ENCODE measurements at places on chromosomes 11 and 22.

DNA sequence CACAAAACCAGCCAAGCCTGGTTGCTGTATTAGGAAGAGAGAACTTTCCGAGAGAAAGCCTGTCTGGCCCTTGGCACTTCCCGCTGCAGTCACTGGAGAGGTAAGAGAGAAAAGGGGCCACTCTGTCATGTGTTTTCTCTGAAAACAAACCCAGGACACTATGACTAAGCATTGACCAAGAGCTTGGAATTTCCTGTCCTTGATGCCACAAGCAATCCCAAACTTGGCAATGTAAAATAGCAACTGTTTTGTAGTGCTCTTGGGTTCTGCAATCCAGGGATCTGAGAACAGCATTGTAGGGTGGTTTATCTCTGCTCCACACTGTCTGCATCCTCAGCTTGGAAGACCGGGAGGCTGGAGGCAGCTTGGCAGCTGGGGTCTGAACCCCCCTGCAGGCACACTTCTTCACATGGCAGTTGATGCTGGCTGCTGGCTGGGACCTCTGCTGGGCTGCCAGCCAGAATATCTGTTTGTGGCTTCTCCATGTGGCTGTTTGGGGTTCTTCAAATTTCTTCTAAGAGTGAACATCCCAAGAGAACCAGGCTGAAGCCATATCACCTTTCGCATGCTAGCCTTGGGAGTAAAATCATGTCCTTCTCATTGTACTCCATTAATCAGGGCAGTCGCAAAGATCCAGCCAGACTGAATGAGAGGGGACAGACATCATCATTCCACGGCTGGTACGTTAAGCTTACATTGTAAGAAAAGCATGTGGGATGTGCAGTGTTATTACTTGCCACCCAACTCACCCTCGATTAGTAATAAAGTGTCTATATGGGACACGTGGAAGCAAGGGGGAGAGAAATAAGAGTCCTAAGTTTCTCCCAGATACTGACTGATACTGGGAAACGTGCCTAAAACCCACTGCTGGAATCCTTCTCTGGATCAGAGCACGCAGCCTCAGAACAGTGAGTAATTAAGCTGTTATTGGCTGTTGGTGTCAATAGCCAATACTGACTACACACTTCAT, 537.4 kb upstream of the B3GAT1 start:
- peak; percentile 83 for DNase-seq

- DNase-seq: no peak
These were observed 20.5 kb upstream of the CLPB start for GRCh38 chr11:72454791-72455190.

GRCh38 chr22:31128156-31128555, 5.4 kb downstream of the INPP5J start:
- no peak for DNase-seq

DNA sequence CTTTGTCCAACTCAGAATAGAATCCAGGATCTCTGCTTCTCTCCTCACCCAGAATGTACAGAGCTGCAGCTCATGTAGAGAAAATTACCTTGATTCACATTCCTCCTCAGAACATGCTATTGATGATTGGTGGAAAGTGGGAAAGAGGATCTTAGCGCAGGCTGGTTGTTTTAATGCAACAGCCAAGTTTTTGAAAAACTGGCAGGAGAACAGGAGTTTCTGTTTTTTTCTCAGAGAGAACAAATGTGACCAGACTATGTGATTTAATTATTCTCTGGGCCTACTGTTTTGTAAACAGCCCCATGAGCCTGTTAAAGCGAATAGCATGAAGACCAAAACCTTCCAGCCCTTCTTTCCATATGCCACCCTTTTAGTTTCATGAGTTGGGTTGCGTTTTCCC, 19.1 kb upstream of the IL18BP start:
- no peak for DNase-seq

GRCh38 chr11:36454941-36455631, 55.0 kb downstream of the TRAF6 start:
- DNase-seq: no peak

- no peak for DNase-seq
These were observed 17.7 kb upstream of the IL2RB start for GRCh38 chr22:37167176-37167980.

DNA sequence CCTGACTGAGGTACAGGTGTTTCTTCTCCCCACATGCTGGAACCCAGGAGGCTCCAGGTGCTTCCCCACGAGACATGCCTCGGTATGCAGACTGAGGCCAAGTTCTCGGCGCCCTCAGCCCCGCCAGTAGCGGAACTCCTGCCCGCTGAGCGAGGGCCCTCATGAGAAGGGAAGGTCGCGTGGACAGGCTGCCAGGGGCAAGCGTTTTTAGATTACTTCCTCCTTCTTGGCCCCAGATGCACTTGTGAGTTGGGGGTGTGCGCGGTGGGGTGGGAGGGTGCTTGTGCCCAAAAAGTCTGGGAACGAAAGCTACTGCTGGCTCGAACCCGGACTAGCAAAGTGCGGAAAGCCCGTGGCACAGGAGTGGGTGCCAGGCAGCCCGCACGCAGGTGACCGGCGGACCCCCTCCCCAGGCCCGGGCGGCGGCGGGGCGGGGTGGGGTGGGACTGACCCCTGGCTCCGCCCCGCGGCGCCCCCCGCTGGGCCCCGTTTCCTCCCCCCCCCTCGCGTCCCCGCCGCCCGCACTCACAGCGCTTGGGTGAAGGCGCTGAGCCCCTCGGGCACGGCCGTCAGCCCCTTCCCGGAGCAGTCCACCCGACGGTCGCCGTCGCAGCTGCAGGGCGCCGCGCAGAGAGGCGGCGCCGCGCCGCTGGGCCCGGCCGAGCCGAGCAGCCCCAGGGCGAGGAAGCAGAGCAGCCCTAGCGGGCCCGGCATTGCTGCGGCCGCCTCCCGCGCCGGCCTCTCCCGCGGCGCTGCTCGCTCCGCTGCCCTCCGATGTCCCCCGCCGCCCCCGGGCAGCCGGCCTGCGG, 797 bp downstream of the LGR4 start:
- DNase-seq: peak; percentile 28

- peak; percentile 40 for DNase-seq
These were observed 38.1 kb downstream of the DIXDC1 start for GRCh38 chr11:111975076-111975806.

GRCh38 chr11:46420513-46420912, 28.9 kb upstream of the CHRM4 start:
- DNase-seq: no peak

GRCh38 chr22:36701965-36702621, 1.5 kb downstream of the CACNG2 start:
- DNase-seq: no peak

DNA sequence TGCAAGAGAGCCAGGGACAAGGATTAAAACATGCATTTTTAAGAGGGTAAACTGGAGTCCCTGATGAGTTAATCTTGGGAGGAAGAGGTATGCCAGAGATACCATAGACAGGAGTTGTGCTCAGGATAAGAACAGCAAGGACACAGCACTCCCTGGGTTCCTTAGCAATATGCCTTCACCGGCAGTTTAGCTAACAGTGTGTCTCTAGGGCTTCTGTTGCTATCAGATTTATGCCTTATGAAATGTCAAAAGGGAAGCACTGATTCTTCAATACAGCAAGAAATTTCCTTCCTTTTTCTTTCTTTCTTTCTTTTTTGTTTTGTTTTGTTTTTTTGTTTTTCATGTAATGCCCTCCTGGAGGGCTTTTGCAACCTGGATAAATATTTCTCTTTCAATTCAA, 71.3 kb upstream of the LARGE1 start:
- no peak for DNase-seq

DNA sequence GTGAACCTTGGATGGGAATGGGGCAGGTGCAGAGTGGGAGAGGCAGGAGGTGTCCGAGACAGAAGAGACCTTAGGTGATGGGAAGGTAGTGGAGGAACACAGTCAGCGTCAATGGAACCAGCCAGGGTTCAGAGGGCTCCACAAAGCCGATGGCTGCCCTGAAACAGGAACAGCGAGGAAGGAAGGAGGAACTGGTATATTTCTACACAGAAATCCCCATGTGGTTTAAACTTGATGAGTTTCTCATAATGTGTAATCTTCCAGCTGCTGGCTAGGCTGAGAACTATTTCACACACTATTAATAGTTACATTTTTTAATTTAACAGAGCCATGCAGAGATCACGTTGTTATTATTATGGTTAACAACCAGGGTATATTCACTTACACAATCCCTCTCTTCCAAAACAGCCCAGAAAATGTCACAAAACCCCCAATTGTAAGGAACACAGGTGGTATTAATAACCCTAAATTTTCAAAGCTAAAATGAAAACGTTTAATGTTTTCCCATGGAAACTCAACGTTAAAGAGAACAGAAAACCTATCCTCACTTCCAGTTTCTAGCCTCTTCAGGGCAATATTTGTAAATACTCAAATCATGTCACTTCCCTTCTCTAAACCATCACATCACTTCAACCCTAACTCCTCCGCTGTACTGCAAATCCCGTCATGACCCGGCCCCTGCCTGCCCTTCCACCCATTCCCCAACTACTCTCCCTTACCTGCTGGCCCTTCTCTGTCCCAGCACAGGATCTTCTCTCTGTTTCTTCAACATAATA, 74.5 kb upstream of the ARFGAP3 start:
- no peak for DNase-seq
